ENCODE measurements at places on chromosomes 5 and 9.

DNA sequence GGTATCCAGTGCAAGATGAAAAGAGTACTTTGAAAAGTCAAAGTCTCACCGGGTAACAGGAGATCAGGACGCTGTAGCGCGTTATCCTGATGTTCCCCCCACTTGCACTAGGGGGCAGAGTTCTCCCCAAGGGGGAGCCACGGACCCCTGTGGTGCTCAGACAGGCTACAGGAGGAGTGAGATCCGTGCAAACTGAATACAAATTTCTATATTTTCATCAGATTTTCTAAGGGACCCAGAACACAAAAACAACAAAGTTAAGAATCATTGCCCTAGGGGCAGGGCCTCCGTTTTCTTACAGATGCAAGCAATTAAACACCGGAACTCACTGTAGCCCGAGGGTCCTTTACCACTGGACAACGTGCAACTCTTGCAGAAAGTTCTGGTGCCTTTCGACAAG, 2.0 kb downstream of the MYO10 start:
- DNase-seq, result peak; percentile 72

DNA sequence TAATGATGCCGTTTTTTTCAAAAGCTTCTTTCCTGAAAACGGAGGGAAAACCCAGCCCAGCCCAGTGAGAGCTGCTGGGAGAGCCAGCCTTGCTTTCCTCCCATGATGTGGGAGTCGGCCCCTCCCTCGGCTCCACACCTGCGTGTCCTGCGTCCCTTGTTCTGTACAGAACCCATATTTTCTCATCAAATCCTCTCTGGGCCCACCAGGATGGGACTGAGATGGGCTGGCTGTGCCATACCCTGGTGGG, 8.9 kb downstream of the FLT4 start:
- DNase-seq, result no peak

- DNase-seq, result no peak
These were observed 106.1 kb downstream of the GALNT10 start for GRCh38 chr5:154296525-154297159.

GRCh38 chr9:7704543-7704942, 95.0 kb downstream of the DMAC1 start:
- DNase-seq, result no peak

GRCh38 chr5:122173474-122174415, 44.4 kb downstream of the ZNF474 start:
- no peak for DNase-seq

DNA sequence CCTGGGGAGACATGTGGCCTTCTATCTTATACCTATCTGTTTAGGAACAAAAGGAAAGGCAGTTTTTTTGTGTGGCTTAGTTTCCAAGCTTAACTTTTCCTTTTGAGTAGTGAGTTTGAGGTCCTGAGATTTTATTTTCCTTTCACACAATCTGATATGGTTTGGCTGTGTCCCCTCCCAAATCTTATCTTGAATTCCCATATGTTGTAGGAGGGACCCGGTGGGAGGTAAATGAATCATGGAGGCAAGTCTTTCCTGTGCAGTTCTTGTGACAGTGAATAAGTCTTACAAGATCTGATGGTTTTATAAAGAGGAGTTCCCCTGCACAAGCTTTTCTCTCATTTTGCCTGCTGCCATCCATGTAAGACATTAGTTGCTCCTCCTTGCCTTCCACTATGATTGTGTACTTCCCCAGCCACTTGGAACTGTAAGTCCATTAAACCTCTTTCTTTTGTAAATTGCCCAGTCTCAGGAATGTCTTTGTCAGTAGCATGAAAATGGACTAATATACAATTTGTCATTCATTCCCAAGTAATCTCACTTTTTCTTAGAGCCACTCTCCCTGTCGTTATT, 4.7 kb upstream of the CLTB start:
- no peak for DNase-seq

Measured in urothelium cell line (cell line).